Lower lobe of right lung (tissue), 2 donors: ENCODE measurements at places on chromosomes 7 and 10. TPM values are rescaled to one million over a fixed set of nuclear protein-coding genes. Genes with fewer than 3 reads are reported as not detected.

GRCh38 chr7:134200970-134201369 lies 73.8 kb downstream of the LRGUK start:
- no peaks in the 10 kb centered on the region for H3K27me3 ChIP-seq
- H3K27ac ChIP-seq: no peak overlapping the region
- H3K4me3 ChIP-seq: no peak overlapping the region
- no peak for DNase-seq
- no peaks in the 10 kb centered on the region for H3K4me1 ChIP-seq

OR2A7 gene
- total RNA-seq: 12.1 TPM

RBP4 gene
- total RNA-seq: 17.4 TPM

DNA sequence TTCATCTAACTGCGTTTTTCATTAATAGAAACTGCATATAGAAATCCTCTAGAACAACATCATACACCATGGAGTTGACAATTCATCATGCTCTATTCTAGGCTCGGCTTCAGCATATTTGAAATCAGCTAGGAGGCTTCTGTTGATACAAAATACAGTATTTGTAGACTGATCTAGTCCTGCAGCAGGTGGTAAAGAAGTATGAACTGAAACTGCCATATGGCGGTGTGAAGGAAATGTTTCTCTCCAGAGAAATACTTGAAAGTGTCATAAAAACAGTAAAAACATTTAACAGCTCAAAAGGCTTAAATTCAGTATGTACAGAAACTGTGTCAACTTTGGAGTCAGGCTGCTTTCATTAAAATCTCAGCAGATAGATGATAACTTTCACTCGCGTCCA lies 32.0 kb upstream of the MYO3A start:
- no peaks in the 10 kb centered on the region for H3K27me3 ChIP-seq
- DNase-seq: no peak
- H3K27ac ChIP-seq: no peak overlapping the region
- no peak overlapping the region for H3K4me3 ChIP-seq
- no peaks in the 10 kb centered on the region for H3K36me3 ChIP-seq

DNA sequence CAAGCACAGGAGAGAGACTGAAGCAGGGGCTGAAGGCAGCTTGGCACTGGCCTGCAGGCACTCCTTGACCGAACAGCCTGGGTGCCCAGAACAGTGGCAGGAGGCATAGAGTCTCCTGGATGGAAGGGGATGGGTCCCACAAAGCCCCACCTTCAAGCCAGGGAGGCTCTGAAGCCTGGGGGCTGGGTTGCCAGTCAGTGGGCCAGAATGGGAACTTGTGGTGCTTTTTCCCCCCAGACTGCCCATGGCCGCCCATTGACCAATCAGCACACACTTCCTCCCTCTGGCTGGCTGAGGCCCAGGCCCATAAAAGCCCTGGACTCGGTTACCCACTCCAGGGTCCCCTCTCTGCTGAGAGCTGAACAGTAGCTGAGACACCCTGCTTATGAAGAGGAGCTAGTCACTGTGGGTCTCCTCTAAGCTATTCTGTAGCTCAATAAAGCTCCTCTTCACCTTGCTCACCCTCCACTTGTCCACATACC lies 109.6 kb downstream of the ELAPOR2 start:
- no peak for DNase-seq
- H3K27ac ChIP-seq: no peak overlapping the region
- H3K27me3 ChIP-seq: no peaks in the 10 kb centered on the region
- H3K4me3 ChIP-seq: no peak overlapping the region

GRCh38 chr7:66277492-66277891 lies 72.4 kb downstream of the TPST1 start:
- no peaks in the 10 kb centered on the region for H3K36me3 ChIP-seq
- DNase-seq: no peak
- peaks cover 5% of the 10 kb centered on the region for H3K4me1 ChIP-seq
- no peak overlapping the region for H3K27ac ChIP-seq

DNA sequence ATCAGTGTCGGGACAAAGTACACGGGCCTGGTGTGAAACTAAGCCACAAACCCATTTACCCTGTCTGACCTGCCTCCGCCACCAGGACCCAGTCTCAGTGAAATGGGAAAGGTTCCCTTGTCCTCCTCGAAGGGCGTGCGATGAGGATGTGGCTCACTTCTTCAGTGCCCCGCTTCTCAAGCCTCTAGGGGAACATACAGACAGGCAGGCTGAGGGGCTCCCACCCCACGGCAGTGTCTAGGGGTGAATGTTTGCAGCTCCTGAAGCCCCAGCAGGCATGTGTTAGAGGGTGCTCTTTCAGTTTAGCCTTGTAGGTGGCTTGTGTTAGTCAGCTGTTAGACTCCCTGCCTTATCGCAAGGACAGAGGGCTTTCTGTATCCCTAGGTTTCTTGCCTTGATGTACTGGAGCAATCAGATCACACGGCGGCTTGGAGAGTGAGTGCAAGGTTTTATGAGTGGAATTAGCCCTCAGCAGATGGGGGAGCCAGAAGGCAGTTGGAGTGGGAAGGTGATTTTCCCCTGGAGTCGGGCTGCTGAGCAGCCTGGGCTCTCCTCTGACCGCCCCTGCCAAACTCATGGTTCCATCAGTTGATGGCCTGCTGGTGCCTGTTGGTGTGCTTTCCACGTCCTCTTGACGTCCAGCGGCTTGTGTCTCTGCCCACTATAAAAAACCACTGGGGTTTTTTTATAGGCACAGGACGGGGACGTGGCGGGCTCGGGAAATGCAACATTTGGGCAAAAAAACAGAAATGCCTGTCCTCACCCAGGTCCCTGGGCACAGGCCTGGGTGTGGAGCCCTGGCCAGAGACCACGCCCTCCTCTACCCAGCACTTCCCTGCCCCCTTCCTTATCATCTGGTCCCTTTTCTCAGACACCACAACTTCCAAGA lies 759 bp downstream of the NUDT1 start:
- no peaks in the 10 kb centered on the region for H3K27me3 ChIP-seq
- peak overlapping the region; percentile 99 for H3K4me3 ChIP-seq
- peak overlapping the region; percentile 87 for H3K27ac ChIP-seq
- peaks cover 37% of the 10 kb centered on the region for H3K4me1 ChIP-seq

DNA sequence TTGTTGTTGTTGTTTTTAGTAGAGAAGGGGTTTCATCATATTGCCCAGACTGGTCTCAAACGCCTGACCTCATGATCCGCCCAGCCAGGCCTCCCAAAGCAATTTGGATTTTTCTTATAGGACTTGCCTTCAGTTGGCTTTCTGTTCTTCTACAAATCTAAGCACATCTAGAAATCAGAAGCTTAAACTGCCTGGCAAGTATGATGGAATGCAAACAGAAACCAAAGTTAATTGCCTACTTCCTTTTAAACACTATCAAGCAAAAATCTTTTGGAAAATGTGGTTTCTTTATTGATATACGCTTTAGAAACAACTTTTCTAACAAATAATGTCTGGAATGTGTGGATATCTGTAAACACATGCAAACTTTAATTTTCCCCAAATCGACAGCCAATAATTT lies 64.9 kb downstream of the USP6NL start:
- no peaks in the 10 kb centered on the region for H3K27me3 ChIP-seq
- H3K4me3 ChIP-seq: no peak overlapping the region
- no peaks in the 10 kb centered on the region for H3K36me3 ChIP-seq
- peaks cover 2% of the 10 kb centered on the region for H3K4me1 ChIP-seq

- no peaks in the 10 kb centered on the region for H3K36me3 ChIP-seq
- H3K27me3 ChIP-seq: no peaks in the 10 kb centered on the region
- no peak overlapping the region for H3K27ac ChIP-seq
- no peaks in the 10 kb centered on the region for H3K4me1 ChIP-seq
- H3K4me3 ChIP-seq: no peak overlapping the region
Observed at GRCh38 chr7:103396471-103396870, 49.0 kb downstream of the PSMC2 start.

DNA sequence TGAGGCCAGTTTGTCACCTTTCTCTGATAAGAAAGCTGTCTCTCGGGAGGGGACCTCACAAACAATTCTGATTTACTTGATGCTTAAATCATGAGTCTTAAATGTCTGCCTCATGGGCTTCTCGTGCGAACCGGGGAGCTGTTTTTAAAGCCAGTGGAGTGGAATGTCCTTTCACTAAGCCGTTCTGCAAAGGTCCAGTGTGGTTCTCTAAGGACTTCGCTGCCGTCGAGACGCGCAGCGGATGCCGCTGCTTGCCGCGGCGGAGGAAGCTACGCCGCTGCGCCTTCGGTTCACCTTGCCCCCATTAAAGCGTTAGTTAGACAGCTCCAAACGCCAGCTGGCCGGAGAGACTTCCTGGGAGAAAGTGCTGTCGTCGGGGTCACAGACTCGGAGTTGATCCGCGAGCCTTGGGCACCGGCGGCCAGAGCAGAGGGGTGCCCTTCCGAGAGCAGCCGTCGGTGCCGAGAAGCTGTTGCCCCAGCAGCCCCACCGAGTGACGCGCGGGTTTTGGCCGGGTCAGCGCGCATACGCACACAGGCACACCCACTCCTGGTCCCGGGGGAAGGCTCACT lies 1.3 kb upstream of the HMX3 start:
- H3K36me3 ChIP-seq: no peaks in the 10 kb centered on the region
- peaks cover 100% of the 10 kb centered on the region for H3K27me3 ChIP-seq
- no peak overlapping the region for H3K27ac ChIP-seq
- no peak for DNase-seq
- H3K4me1 ChIP-seq: peaks cover 52% of the 10 kb centered on the region
- peak overlapping the region; percentile 53 for H3K4me3 ChIP-seq

- no peak overlapping the region for H3K27ac ChIP-seq
- no peak overlapping the region for H3K4me3 ChIP-seq
- no peaks in the 10 kb centered on the region for H3K36me3 ChIP-seq
- no peaks in the 10 kb centered on the region for H3K27me3 ChIP-seq
- H3K4me1 ChIP-seq: no peaks in the 10 kb centered on the region
- DNase-seq: no peak
Observed at GRCh38 chr10:114893251-114893650, 44.7 kb upstream of the TRUB1 start.

GRCh38 chr7:158108646-158109293 lies 478.9 kb downstream of the PTPRN2 start:
- no peak overlapping the region for H3K4me3 ChIP-seq
- H3K27me3 ChIP-seq: no peaks in the 10 kb centered on the region

DNA sequence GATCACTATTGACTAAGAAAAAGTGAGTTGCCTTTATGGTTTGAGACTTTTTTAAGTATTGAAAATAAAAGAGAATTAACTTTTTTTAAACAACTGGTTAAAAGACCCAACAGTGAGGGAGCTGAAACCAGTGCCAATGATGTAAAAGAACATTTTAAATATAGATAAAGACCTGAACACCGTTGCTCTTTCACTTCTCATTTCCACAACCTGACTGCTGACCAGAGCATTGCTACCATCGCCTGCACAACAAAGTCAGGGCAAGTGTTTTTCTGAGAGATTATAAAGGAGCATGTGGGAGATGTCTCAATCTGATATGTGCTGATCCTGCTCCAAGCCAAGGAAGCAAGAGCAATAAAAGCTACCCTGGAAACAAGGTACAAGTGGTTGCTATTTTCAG lies 34.7 kb downstream of the IMMP2L start:
- no peaks in the 10 kb centered on the region for H3K4me1 ChIP-seq
- no peaks in the 10 kb centered on the region for H3K36me3 ChIP-seq
- H3K27me3 ChIP-seq: no peaks in the 10 kb centered on the region
- H3K27ac ChIP-seq: no peak overlapping the region
- H3K4me3 ChIP-seq: no peak overlapping the region

DNA sequence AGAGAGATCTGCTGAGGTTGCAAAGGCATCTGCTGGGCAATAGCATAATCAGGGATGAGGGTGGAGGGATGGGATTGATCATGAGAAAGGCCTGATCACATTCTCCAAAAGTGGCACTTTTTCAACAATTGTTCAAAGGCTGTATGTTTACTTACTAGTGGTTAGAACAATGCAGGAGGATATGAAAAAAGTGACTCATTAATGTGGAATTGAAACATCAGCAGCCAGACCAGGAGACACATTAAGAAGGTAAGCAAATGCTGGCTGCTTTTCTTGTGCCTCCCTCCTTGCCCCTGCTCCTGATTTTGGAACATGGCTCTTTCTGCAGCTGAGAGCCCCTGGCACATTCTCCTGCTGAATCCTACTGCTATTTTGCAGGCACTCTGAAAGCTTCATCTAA lies 63.5 kb downstream of the FAM204A start:
- no peaks in the 10 kb centered on the region for H3K27me3 ChIP-seq
- no peak overlapping the region for H3K4me3 ChIP-seq
- no peaks in the 10 kb centered on the region for H3K4me1 ChIP-seq
- no peak overlapping the region for H3K27ac ChIP-seq
- no peaks in the 10 kb centered on the region for H3K36me3 ChIP-seq

- no peaks in the 10 kb centered on the region for H3K4me1 ChIP-seq
- DNase-seq: no peak
- no peak overlapping the region for H3K4me3 ChIP-seq
- H3K27ac ChIP-seq: no peak overlapping the region
- H3K27me3 ChIP-seq: no peaks in the 10 kb centered on the region
Observed at GRCh38 chr7:22791204-22792158, 31.2 kb downstream of the TOMM7 start.
